ENCODE measurements at places on chromosomes 1 and 21.

- DNase-seq = no peak
These were observed 2.1 kb upstream of the PLA2G2E start for GRCh38 chr1:19925342-19926070.

DNA sequence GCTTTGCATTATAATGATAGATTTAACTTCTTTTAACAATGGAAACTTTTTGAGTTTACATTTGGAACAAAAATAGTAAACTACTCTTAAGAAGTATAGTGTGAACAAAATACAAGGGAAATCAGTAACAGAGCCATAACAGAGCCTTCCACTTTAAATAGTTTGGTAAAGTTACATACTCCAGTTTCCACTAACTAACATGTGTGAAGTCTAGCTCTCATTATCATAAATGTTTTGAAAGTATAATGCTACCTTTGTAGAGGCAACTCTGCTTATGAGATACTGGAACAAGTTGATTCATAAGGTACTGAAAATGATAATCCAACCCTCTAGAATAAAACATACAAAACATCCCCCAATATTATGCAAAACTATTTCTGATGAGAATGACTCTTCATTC is 1155.1 kb upstream of the ADGRL2 start:
- no peak for DNase-seq

GRCh38 chr1:32361674-32362473 is 411 bp downstream of the FAM229A start:
- peak; percentile 73 for DNase-seq

DNA sequence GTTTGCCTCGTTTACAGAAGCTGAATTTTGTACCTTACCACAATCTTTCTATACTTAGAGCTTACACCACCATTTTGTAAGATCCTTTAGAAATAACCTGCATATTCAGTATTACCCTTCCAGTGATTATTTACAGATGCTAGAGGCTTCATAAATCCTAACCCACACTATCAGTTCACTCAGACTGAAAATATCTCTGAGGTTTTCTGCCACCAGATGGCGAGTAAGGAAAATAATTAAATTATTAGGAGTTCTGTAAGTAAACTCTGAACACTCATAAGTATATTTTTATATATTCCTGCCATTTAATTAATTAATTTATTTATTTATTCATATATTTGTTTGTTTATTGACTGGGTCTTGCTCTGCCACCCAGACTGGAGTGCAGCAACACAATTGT is 1635.2 kb downstream of the PLA2G4A start:
- DNase-seq = no peak

Data from Ammon's horn (tissue), 1 donor.